Caki2 (cell line): ENCODE measurements at places on chromosomes 7 and 10.

- DNase-seq, result no peak
These were observed 28.7 kb upstream of the RSBN1L start for GRCh38 chr7:77667459-77668086.

DNA sequence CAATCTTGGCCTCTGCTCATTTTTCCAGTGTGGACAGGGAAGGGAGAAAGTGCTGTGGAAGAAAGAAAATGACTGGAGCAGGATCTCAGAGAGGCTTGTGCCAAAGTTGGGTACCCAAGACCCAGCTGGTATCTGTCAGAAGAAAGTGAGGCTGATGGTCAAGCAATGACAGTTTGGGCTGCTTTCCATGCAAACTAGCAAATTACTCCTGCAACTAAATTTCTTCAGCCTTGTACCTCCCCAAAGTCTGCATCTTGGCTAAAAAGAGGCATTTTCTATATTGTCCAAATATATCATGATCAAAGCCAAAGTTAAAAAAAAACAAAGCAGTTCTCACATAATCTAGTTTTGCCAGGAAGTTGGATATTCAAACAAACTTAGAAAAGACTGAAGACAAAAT is 208.5 kb upstream of the FRMD4A start:
- DNase-seq, result no peak

- no peak for DNase-seq
These were observed 316.1 kb upstream of the ZMIZ1 start for GRCh38 chr10:78752708-78753107.

GRCh38 chr10:106980495-106981451 is 183.7 kb downstream of the SORCS1 start:
- peak; percentile 1 for DNase-seq

GRCh38 chr7:15396210-15397158 is 165.3 kb downstream of the AGMO start:
- DNase-seq, result no peak

GRCh38 chr7:6530626-6531491 is 20.4 kb downstream of the GRID2IP start:
- DNase-seq, result no peak

- DNase-seq, result peak; percentile 6
These were observed 175.3 kb upstream of the SEMA3E start for GRCh38 chr7:83824214-83824613.

DNA sequence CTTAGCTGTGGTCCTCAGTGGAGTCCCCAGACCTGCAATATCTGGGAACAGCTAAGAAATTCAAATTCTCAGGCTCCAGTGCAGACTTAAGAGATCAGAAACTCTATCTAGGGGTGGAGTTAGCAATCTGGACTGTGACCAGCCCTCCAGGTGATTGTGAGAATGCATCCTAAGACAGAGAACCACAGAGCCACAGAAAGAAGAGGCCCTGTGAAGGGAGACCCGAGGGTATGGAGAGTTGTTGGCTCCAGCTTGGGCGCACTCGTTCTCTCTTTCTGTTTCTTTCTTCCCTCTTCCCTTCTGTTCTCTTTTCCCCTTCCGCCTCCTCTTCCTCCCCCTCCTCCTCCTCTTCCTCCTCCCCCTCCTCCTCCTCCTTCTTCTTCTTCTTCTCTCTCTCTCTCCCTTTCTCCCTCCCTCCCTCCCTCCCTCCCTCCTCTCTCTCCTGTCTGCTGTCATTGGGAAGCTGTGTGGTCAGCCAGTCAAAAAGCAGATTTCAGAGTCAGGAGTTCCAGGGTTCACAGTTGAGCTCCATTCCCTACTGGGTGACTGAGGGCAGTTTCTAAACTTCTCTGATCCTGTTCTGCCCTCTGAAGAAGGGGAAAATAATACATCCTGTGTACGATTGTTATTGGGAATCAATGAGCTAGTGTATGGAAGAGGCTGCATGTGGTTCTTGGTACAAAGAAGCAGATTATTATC is 62.1 kb upstream of the STEAP1B start:
- DNase-seq, result peak; percentile 69

GRCh38 chr10:103448746-103449145 is 3.4 kb downstream of the CALHM2 start:
- no peak for DNase-seq

- DNase-seq, result peak; percentile 10
These were observed 156.6 kb downstream of the RPS24 start for GRCh38 chr10:78190051-78190825.

GRCh38 chr10:103698266-103698665 is 157.1 kb downstream of the SH3PXD2A start:
- DNase-seq, result no peak

- DNase-seq, result no peak
These were observed 176.3 kb downstream of the WNT2 start for GRCh38 chr7:117146511-117146910.

GRCh38 chr7:135991322-135991721 is 14.2 kb upstream of the MTPN start:
- no peak for DNase-seq

DNA sequence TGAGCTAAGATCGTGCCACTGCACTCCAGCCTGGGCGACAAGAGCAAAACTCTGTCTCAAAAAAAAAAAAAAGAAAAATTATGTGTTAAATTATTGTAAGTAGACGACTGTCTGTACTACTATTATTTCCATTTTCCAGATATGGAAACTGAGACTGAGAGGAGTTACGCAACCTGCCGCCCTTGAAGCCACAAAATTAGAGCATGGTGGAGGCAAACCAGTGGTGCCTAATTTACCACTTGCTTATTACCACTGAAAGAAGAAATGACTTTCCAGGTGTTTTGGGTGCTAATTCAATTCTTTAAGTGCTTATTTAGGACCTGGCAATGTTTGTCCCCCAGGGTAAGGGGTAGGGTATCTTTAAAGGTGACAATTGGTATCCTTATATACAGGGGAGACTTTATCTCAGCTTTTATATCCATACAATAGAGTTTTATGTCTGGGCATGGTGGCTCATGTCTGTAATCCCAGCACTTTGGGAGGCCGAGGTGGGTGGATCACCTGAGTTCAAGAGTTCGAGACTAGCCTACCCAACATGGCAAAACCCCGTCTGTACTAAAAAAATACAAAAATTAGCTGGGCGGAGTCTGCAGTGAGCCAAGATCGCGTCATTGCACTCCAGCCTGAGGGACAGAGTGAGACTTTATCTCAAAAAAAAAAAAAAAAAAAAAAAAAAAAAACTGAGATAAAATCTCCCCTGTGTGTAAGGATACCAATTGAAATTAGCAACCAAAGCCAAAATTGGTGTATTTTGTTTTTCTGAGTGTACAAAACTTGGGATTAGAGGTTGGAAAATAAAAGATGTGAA is 16.6 kb upstream of the CAMK1D start:
- no peak for DNase-seq

DNA sequence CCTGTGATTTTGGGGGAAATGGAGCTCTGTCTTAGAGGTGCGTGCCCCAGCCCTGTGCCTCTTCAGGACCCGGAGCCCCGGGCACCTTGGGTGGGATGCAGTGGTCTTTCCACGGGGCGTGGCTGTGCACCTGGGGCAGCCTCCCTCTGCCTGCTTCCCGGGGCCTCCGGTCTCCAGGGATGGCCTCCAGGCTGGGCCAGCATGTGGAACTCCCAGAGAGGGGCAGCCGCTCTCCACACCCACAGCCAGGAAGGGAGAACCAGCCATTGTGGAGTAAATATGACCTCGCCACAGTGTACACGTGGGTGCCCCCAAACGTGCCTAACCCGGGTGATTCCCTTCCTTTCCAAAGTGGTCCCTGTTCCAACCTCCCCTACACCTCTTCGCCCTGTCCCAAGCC is 52.6 kb downstream of the JAKMIP3 start:
- no peak for DNase-seq

- DNase-seq, result peak; percentile 93
These were observed 11.9 kb downstream of the HNRNPF start for GRCh38 chr10:43396928-43397624.

DNA sequence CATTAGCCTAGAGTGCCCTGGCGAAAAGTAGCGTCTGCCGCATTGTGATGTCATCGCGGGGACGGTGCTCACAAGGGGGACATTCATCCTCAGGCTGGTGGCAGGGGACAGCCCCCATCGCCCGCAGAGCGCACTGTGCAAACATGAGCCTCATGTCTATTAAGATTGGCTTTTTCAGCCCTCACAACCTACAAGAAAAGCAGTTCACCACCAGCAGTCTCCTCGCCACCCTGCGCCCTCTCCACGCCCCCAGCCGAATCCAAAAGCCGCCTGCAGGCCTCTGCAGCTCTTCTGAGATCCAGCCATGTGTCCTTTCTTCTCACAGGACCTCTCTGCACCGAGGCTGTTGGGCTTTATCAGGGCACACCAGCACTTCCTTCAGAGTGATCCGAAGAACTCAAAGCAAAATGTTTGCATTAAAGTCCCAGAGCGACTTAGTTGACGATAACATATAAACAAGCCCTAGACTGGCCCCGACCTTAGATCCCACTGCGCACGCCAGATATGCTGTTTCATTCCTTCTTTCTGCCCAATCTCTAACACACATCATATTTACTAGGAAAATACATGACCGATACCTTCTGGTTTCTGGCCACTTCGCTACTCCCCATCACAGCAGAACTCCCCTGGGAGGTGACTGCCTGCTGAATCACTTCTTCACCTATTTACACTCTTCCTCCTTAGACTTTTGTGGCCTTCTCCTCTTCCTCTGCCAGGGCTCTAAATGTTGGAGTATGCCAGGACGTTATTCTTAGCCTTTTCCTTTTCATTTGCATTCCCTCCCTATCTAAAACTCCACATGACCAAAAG is 206.0 kb upstream of the SH2B2 start:
- no peak for DNase-seq

GRCh38 chr7:158101821-158102450 is 485.7 kb downstream of the PTPRN2 start:
- DNase-seq, result no peak

- no peak for DNase-seq
These were observed 73.2 kb upstream of the MGMT start for GRCh38 chr10:129393812-129394211.

DNA sequence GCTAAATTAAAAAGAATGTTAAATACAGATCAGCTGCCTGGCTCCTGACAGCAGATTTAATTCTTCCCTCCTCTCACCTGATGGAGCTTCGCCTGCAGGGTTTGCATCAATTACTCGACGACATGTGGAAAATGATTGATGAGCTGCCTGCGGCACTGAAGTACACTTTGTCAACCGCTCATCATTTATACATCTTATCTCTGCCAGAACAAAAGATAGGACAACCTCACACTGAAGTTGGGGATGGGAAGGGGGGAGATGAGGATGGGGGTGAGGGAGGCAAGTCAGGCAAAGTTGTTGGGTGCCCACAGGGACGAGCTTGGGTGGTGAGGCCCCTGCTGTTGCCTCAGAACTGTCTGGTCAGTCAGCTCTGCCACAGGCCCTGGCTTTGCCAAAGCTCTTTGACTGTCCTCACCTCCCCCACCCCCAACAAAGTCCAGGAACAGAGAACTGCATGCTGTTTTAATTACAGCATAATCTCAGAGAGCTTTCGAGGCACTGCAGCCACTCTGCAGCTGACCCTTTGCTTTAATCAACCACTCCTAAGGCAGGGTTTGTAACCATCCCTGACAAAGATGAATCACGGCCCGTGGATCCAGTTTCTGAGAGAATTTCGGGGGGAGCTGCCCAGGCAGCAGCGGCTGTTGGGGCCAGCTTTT is 702.3 kb downstream of the LRMDA start:
- DNase-seq, result peak; percentile 16

- no peak for DNase-seq
These were observed 365.5 kb downstream of the TNS3 start for GRCh38 chr7:47216439-47216838.

- DNase-seq, result no peak
These were observed 9.4 kb downstream of the WBP1L start for GRCh38 chr10:102752934-102753664.

DNA sequence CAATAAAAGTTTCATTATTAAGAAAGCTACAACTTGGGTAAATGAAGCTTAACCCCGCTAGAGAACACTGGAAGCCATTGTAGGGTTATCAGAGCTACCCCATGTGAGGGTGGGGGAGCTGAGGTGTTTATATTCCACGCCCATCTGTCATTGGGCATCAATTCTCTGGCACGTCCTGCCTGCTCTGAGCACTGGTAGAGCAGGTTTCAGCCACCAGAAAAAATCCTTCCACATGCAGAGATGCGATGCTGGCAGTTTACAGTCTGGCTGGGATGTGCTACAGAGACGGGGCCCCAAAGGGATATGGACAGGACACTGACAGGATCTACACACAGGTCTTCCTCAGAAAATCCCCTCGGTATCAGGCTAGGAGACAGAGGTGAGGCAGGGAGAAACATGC is 15.9 kb upstream of the RAPGEF5 start:
- DNase-seq, result no peak

- DNase-seq, result peak; percentile 96
These were observed 190.9 kb downstream of the REEP3 start for GRCh38 chr10:63711867-63712716.

- DNase-seq, result no peak
These were observed 324.7 kb downstream of the INHBA start for GRCh38 chr7:41378156-41378555.

DNA sequence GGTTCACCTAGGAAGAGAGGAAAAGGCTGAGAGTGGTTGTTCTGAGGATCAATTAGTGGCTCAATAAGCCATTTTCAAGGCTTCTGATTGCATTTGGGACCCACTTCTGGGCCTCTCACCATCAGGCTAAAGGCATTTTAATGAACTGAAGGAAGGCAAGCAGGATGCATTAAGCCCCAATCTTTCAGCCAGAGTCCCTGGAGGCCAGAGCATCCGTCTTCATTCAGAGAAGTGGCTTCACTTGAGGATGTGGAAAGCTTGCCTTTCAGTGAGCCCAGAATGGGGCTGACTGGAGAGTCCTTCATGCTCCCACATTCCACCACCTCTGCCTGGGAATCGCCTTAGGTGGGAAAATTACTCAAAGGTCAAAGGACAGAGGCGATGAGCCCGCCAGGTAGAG is 41.8 kb downstream of the COL17A1 start:
- DNase-seq, result no peak

GRCh38 chr7:134302120-134302519 is 14.6 kb downstream of the SLC35B4 start:
- DNase-seq, result no peak

- no peak for DNase-seq
These were observed 35.8 kb downstream of the CHST15 start for GRCh38 chr10:124057601-124058000.

DNA sequence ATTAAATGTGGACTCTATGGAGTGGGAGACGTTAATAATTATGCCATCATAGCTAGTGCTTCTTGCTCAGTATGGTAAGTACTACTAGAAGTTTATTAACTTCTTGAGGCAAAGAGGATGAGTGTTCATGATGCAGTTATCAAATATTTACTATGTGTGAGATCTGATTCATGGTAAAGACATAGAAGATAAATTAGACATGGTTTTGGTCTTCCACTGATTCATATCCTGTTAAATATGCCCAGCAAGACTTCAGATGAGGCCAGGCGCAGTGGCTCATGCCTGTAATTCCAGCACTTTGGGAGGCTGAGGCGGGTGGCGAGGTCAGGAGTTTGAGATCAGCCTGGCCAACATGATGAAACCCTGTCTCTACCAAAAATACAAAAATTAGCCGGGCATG is 547.1 kb upstream of the ANKRD30A start:
- no peak for DNase-seq

DNA sequence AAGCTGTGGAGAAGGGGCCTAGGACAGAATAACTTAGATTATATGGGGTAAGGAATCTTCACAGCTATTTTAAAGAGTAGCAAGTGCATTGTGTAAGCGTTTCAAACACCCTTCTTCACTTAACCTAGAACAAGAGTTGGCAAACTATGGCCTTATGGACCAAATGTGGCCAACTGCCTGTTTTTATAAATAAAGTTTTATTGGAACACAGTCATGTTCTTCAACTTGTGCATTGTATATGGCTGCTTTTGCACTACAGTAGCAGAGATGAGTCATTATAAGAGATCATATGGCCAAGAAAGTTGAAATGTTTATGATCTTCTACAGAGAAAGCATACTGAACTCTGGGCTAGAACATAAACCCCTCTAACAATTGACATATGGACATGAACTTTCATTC is 187.8 kb downstream of the ETV1 start:
- DNase-seq, result no peak
